ENCODE measurements at places on chromosomes 3 and 15. TPM values are rescaled to one million over a fixed set of nuclear protein-coding genes. Genes with fewer than 3 reads are reported as not detected.

DNA sequence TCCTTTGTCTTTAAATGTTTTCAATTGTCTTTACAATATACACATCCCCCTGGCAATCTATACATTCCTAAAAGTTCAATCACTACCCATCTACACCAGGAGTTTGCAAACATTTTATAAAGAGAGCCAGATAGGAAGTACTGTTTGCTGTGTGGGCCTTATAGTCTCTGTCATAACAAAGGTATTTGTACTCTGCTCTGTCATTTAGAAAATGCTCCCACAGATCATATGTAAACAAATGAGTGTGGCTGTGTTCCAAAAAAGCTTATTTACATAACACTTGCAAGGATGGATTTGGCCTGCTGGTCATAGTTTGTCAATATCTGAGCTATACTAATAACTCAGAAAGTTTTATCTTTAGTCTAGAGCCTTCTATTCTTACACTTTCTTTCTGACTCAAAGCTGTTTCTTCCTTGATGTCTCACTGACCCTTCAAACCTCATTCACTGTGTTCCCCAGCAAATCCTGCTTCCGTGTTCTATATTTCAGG, 511.9 kb downstream of the GBE1 start:
- no peak for DNase-seq

GRCh38 chr3:26312816-26313215, 309.8 kb upstream of the LRRC3B start:
- DNase-seq = no peak

GRCh38 chr3:76900596-76900995, 139.3 kb upstream of the ROBO2 start:
- DNase-seq = no peak

GRCh38 chr3:100911956-100912355, 81.3 kb downstream of the ABI3BP start:
- DNase-seq = no peak

DNA sequence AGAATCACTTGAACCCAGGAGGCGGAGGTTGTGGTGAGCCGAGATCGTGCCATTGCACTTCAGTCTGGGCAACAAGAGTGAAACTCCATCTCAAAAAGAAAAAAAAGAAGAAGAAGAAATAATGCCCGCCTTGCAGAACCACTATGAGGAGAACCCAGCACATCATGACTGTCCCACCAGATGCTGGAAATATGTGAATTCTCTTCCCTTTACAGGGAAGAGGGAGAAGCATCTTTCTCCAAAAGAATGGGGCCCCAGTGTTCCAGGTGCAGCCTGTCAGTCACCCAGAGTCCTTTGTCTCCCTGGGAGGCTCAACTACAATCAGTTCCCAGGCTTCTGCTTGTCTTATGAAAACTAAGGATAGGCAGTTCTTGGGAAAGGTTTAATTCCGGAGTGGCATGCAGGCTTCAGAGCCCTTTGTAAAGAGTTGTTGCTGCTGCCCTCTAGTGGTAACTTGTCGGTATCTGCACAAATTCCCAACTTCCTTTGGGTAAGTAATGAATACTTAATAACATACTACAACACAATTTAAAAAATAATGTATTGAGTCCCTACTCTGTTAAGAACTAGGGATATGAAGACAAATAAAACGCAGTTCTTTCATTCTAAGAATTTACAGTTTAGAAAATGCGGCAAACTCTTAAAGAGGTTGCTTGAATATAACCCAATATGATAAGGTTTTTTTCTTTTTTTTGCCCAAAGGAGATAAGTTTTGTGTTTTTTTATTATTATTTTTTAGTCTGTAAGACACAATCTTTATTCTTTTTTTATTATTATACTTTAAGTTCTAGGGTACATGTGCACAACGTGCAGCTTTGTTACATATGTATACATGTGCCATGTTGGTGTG, 18.6 kb upstream of the TICRR start:
- peak; percentile 71 for DNase-seq

- DNase-seq = no peak
Measured at GRCh38 chr3:8759038-8759707, 10.2 kb downstream of the OXTR start.

RASL12 gene
- not detected for total RNA-seq

DNA sequence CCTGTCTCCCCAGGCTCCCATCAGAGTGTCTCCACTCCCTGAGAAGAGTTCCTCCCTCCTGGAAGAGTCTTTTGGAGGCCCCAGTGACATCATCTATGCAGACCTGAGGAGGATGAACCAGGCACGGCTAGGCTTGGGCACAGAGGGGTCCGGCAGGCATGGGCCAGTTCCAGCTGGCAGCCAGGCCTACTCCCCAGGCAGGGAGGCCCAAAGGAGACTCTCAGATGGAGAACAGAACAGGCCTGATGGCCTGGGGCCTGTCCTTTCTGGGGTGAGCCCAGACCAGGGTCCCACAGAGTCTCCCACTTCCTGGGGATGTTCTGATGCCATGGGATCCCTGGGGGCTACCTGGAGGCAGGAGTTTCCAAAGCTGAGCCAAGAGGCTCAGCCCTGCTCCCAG, 8.5 kb downstream of the SH2D7 start:
- DNase-seq = no peak

- DNase-seq = no peak
Measured at GRCh38 chr3:100635273-100635701, 25.9 kb downstream of the ADGRG7 start.

TRAT1 gene
- total RNA-seq = not detected

GRCh38 chr3:170421111-170421641, 2.5 kb downstream of the CLDN11 start:
- no peak for DNase-seq

NR2E3 gene
- total RNA-seq = not detected

DNA sequence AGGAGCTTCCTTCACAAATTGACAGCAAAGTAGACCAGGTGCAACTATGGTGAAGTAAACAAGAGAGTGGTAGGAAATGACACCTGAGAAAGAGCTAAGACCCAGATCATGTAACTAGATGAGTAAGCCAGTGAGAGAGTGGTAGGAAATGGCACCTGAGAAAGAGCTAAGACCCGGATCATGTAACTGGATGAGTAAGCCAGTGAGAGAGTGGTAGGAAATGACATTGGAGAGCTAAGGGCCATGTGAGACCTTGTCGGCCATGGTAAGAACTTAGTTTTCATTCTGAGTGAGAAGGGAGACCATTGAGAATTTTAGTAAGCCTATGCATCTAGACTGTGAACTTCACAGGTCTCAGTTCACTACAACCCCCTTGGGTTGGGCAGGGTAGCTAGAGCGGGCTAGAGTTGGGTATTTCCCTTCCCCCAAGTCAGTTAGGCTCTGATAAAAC, 5.4 kb upstream of the SENP7 start:
- DNase-seq = peak; percentile 38

- no peak for DNase-seq
Measured at GRCh38 chr3:52293491-52294319, 6.1 kb downstream of the GLYCTK start.

GRCh38 chr3:28791713-28792255, 443.2 kb upstream of the AZI2 start:
- DNase-seq = no peak

DNA sequence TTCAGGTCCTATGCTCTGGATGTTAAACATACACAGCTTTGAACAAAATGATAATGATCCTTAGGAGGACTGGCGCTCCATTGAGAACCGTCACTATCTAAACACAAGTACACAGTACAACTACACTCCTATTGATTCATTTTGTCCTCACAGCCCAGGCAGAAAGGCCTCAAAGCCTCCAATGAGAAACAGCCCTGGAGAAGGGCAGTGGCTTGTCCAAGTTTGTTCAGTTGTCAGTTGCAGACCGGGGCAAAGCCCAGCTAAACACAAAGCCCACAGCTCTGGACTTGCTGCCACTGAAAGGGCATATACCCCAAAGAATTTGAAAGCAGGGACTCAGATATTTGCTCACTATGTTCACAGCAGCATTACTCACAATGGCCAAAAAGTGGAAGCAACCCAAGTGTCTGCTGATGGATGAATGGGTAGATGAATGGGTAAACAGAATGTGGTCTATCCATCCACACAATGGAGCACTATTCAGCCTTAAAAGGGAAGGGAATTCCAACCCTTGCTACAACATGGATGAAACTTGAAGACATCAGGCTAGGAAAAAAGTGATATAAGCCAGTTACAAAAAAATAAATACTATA, 34.7 kb downstream of the NUP210 start:
- DNase-seq = no peak

GRCh38 chr3:56629451-56629850, 53.6 kb downstream of the TASOR start:
- no peak for DNase-seq

GRCh38 chr3:30827080-30827479, 67.4 kb downstream of the GADL1 start:
- no peak for DNase-seq

IGSF10 gene
- total RNA-seq = not detected

PAQR5 gene
- total RNA-seq = not detected

DNA sequence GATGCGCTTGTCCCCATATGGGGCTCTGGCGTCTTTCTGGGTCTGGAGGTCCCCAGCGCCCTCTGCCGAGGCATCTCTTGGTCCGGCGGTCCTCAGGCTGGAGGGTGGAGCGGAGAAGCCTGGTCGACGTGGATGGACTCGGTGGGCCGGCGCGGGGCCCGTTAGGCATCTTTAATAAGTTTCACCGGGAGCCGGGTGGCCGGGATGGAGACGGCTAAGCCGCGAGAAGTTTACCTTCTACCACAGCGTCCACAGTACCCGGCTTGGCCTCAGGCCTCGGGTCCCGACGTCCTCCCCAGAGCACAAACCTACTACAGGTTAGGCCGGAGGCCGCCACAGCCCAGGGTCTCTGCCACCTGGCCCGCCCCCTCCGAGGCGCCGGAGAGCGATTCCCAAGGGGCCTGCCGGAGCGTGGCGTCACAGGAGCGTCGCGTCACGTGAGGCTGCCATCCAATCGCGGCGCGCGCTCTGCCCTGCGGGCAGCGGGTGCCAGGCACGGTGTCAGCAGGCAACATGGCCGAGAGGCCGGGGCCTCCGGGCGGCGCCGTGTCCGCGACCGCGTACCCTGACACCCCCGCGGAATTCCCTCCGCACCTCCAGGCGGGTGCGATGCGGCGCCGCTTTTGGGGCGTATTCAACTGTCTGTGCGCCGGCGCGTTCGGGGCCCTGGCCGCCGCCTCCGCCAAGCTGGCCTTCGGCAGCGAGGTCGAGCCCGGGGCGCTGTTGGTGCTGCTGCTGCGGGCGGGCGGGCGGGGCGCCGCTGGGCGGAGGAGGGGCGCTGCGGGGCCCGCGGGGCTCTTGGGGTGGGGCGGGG, at the start of gene TMEM42:
TMEM42 (plus strand) TSS at position 501 of the 814 bp plus-strand sequence; CDS start at position 514, 13 bp downstream.
- DNase-seq = peak; percentile 93

DNA sequence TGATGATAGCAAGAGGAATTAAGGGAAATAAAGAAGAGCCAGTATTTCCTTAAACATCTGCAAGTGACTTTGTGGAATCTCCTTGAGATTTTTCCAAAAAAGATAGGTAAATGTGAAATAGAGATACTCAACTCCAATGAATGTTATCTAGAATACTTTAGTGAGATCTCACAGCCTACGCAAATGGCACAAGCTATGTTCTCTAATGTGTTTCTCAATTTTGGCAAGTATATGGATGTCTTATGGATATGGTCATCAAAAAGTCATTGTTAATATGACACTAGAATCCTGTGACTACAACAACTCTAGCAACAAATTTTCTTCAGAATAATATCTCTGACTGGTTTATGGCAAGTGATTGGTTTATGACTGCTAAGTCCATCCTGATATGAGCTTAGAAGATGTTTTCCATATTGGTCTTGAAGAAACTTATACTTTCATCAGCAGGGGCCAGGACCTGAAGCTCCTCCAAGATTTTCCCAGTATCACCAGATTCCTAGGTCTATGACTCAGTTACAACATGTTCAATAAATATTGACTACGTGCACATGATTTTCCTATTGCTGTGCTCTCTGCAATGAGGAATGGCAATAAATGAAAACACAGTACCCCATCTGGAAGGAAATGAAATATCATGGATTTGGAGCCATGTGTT, 170.9 kb upstream of the THBS1 start:
- no peak for DNase-seq

DNA sequence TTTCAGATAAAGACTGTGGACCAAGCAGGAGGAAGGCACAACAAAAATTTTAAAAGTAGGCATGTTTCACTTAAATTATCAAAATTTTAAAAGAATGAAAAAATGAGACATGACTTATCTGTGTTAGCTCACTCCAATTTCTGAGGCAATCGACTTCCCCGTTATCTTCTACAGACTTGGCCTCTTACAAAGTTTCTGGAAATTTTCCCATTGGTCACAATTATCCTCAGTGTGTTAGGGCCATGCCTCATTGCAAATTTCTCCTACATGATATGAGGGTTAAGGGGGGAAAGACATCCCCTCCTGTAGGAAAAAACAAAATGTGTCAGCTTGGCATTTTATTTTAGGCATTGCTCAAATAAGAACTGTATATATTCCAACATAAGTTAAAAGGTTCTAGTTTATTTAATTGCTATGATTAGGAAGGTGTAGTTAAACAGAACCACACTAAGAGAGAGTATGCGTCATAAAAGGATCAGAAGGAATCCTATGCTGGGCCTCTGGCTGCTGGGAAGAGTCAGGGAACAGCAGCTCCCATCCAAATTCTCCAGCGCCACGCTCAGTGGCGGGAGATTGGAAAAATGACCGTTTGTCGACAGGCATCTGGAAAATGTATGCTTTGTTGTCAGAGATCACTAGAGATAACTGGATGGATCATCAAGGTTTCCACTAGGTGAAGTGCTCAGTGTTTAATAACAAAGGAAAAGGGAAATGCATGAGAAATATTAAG, 463.6 kb upstream of the NR2F2 start:
- DNase-seq = no peak

GRCh38 chr3:184687363-184688015, 24.4 kb downstream of the MAGEF1 start:
- DNase-seq = no peak

All from OCI-LY7 (cell line).